ENCODE measurements at places on chromosomes 7 and 10. TPM values are rescaled to one million over a fixed set of nuclear protein-coding genes. Genes with fewer than 3 reads are reported as not detected.

- DNase-seq = no peak
Observed at GRCh38 chr10:15741581-15741980, 21.9 kb upstream of the ITGA8 start.

GRCh38 chr10:26448292-26448691 is 10.2 kb downstream of the APBB1IP start:
- DNase-seq = no peak

DNA sequence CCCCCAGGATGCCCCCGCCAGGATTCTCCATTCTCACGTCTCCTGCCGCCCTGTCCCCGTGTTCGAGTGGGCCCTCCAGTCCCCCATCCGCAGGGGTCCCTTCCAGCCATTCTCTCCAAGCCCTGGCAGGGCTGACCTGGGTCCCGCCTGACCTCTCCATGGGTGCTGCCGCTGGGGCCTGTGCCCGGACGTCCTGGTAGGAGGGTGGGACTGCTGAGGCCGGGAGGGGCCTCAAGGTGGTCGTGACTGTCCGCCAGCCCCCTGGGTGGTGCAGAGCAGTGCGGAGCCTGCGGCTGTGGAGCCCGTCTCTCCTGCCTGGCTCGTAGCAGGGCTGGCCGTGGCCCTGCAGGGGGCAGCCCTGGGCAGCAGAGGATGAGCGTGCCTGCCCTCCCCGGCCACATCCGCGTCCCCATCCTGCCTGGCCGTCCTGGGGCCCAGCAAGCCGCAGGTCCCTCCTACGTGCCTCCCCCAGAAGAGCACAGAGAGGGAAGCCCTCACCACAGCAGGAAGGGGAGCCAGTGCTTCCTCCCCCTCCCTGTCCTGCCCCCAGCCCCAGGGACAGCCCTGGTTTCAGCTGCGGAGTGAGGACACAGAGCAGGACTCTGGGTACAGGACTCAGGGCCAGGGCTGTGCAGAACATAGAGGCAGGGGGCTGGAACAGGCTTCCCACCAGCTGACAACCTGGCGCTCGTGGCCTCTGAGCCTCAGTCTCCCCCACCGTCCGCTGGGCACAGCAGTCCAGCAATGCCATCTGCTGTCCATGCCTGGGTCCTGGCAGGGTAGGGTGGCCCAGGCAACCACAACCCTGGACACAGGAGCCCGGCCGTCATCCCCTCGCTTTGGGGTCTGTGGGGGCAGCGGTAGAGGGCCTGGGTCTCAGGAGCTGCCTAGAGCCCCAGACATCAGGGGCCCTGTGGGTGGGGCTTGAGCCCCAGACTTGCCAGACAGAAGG is 1.5 kb upstream of the GRIFIN start:
- no peak for DNase-seq

GRCh38 chr7:51356849-51357516 is 40.4 kb upstream of the COBL start:
- DNase-seq = no peak

- no peak for DNase-seq
Observed at GRCh38 chr10:22611425-22612115, 102.8 kb downstream of the PIP4K2A start.

DNA sequence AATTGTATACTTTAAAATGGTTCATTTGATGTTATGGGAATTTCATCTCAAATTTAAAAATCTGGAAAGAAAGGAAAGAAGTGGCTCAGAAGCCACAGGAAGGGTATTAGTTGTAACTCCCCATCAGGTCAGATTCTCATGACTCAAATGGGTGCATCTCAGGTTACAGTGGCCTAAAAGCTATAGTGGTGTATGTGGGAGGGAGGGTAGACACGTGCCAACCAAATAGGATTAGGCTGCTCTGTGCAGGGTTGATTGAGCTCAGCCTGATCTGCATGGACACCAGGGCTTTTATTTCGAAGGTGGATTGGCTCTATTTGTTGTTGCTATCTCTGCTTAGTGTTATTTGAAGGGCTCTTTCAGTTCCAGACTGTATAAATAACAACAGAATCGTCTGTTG is 121.5 kb upstream of the PRR15 start:
- DNase-seq = no peak

GRCh38 chr7:132395361-132395760 is 180.9 kb downstream of the PLXNA4 start:
- DNase-seq = no peak

DNA sequence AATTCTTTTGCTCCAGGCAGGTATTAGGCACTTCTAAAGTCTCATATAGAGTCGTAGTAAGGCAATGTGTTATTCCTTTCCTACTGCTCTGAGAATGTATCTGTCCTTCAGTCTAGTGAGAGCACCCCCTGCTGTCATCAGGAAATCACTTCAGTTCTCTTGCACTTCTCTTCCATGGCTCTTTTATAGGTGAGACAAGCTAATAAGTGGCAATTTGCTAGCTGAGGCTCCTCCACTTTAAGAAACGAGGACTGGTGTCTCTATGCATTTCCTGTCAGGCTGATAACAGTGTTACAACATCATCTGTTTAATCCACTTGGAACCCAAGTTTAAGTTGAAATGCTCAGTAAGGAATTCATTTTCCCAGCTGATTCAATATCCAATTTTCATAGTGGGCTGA is 350.6 kb downstream of the TFEC start:
- no peak for DNase-seq

GRCh38 chr10:83083831-83084230 is 1055.5 kb upstream of the GHITM start:
- DNase-seq = no peak

DNA sequence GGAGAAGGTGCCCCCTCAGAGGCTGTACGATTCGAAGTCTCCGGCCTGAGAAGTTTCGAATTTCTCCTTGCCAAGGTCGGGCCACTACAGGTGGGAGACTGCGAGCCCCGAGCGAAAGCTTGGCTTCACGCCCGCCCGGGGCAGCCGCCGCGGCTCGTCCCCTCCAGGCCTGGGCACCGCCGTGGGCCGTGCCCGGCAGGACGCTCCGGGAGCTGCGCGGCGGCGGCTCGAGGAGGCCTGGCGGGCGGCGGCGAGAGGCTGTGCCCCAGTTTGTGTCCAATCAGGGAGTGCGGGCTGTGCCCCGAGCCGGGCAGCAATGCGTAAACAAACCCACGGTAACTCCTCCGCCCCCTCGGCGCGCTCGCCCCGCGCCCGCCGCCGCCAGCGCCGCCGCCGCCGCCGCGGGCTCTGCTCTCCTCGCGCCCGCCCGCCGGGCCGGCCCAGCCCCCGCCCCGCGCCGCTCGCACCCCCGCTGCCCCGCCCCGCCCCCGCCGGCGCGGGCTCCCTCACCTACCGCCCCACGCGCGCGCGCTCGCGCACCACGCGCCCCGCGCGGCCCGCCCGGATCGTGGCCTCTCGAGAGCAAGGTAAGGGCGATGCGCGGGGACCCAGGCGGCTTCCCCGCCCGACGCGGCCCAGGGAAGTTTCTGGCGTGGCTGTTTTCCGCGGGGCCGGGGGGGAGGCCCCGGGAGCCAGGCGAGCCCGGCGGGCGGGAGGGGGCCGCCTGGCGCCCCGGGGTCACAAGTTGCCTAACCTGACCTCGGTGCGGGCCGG is 57.8 kb upstream of the PCGF5 start:
- DNase-seq = peak; percentile 26

- DNase-seq = no peak
Observed at GRCh38 chr7:108140671-108141070, 10.5 kb upstream of the LAMB4 start.

GRCh38 chr10:3477683-3478082 is 305.1 kb upstream of the PITRM1 start:
- no peak for DNase-seq

DNA sequence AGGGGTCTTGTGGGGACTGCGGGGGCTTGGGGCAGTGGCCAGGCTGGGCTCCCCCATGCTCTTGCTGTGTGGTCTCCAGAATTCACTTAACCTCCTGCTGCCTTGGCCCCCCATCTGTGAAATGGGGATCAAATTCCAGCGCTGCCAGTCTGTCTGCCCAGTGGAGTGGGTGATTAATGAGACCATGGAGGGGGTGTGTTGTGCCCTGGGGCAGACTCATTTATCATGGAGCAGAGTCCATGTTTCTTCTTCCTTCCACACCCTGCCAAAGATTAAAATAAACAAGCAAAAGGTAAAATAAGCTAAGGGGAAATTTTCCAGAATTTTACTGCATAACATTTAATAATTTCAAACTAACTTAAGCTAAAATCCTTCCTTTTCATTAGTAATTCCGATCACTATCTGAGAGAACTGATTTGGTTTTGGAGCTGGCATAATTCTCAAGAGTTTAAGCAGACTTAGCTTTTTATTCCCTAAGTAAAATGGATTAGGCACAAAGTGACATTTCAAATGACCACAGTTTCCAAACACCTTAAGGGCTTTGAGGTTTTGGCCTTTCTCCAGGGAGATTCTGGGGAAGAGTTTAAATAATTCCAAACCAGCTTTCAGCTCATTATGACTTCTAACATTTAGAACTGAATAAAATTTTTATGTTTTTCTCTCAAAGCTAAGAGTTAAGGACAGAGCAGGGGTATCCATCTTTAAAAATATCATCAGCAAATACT is 211.9 kb downstream of the CXCL12 start:
- DNase-seq = no peak

- no peak for DNase-seq
Observed at GRCh38 chr10:112002206-112002605, 181.4 kb downstream of the GPAM start.

DNA sequence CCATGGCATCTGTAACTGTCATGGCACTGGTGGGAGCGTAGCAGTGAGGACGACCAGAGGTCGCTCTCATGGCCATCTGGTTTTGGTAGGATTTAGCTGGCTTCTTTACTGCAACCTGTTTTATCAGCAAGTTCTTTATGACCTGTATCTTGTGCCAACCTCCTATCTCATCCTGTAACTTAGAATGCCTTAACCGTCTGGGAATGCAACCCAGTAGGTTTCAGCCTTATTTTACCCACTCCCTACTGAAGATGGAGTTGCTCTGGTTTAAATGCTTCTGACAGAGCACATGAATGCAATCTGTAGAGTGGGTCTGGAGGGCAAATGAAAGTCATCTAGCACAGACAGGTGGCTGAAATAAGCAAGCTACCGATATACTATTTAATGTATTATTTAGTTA is 55.3 kb upstream of the OPN4 start:
- no peak for DNase-seq

GRCh38 chr7:2024567-2024918 is 208.2 kb downstream of the MAD1L1 start:
- no peak for DNase-seq

DNA sequence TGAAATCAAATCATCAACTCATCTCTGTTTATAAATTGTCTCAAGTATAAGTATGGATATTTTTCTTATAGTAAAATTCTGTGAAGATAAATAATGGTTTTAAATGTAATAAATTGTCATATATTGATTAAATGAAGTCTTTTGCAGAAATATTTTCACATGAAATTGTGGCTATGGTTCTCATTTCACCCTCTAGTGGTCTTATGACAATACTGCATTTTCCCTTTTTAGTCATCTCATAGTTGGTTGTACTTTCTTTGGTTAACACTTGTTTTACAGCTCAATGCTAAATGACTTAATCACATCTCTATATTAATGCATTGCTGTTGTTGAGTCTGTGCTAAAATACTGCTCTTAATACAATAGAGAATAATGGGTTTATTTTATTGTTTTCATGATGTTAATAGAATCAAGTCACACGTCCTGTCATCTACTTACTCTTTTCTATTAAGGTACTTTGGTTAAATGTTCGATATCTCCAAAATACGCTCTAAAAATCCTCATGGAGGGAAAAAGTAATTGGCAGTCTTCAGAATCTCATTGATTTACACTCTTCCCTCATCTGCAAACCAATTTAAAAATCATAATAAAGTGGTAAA is 38.0 kb upstream of the CACNA2D1 start:
- no peak for DNase-seq

- no peak for DNase-seq
Observed at GRCh38 chr7:139942636-139943035, 113.6 kb downstream of the TBXAS1 start.

DNA sequence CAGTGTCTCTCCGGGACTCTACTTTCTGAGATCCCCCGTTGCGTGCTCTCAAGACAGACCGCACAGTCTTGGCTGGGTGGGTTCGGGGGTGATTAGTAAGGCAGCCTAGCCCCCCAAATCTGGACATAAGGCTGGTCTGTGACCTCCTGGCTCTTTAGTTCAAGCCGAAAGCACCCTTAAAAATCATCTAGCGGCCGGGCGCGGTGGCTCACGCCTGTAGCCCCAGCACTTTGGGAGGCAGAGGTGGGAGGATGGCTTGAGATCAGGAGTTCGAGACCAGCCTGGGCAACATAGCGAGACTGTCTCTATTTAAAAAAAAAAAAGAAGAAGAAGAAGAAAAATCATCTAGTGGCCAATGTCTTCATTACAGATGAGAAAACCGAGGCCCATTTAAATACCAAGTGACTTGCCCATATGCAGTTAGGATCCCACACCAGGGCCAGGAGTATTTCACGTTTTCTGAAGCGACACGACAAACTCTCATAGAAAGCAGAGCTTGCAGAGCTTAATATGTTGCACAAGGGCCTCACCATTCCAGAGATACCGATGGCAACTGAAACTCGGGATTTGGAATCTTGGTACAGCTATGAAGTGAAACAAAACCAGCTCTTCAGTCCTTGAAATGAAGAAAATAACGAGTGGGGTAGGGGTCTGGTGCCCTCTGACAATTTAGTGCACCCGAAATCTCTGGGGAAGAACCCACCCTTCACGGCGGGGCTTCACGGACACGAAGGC is 703 bp upstream of the HILPDA start:
- no peak for DNase-seq

DNA sequence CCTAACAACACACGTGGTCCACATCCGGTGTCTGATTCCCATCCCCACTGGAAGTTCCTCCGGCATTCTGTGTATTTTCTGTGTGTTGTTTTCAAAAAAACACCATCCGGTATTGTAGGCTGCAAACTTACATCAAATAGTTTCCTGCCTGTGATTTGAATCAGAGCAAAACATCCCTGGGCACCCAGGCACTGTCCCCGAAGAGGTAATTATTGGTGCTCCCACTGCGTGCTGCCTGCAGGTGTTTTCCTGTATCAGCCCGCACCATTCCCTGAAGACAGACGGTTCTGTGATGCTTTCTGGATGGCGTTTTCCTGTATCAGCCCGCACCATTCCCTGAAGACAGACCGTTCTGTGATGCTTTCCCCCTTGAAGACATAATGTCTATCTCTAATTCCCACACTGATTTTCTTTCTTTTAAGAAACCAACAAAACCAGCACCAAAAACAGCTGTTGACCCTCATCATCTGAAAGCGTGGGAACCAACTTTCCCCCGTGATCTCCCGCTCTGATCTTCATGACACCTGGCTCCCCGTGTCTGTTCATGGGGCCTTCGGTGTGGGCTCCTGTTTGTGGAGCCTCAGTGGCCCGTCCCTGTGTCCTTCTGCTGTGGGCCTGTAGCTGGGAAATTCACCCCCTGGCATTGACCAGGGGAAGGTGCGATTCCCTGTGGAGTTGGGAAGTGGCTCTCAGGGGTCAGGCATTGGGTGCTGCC is 205.3 kb downstream of the ADARB2 start:
- DNase-seq = no peak

GRCh38 chr7:150569245-150569955 is 2.2 kb downstream of the GIMAP4 start:
- no peak for DNase-seq

Gene TSPAN13
- total RNA-seq = 24.6 TPM

Gene RBM20
- total RNA-seq = 0.13 TPM

Gene ATAD1
- 31.5 TPM for total RNA-seq

Gene HDAC9
- 4.7 TPM for total RNA-seq

Gene GTPBP10
- total RNA-seq = 14.0 TPM

Gene GRM3
- not detected for total RNA-seq

Gene GNGT1
- total RNA-seq = not detected

Gene AOAH
- not detected for total RNA-seq

Gene MINPP1
- total RNA-seq = 36.2 TPM

Gene AGR3
- total RNA-seq = not detected

Gene TAS2R3
- 0.46 TPM for total RNA-seq

Gene MBL2
- total RNA-seq = not detected

Measured in pulmonary artery endothelial cell (primary cell).